ENCODE measurements at places on chromosomes 5 and 9.

DNA sequence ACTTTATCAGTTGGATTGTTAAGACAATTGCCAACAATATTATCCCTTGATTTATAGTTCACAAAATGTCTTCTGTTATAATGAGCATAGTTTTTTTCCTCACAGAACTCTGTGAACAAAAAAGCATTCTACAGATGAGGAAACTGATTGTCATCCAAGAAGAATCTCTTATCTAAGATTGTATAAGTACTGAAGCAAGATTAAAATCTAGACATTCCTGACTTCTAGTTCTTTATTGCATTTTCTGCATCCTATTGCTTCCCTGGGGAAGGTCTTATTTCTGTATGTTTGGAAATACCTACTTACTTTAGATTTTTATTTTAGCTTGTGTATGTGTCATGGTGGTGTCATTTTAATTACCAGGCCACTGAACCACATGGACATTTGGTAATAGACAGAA is 884.9 kb upstream of the WWC1 start:
- no peak for DNase-seq

DNA sequence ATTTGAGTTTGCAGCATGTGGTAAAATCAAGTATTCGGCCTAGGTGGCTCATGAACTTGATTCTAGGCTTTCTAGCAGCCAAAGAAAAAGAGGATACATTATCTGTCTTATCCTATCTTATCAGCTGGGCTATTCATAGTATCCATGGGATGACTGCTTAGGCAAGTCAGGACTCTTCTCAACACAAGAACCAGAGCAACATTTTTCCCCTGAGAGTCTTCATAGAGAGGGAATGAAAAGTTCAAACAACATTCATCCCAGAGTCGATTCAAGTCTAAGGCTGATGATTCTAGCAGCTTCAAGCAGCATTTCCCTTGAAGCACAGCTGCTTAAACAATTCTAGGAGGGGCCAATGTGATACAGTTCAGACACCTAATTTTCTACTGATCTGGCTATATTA is 3.0 kb downstream of the S100Z start:
- DNase-seq, result no peak

- DNase-seq, result no peak
Observed at GRCh38 chr9:130884542-130885483, 11.8 kb downstream of the QRFP start.

DNA sequence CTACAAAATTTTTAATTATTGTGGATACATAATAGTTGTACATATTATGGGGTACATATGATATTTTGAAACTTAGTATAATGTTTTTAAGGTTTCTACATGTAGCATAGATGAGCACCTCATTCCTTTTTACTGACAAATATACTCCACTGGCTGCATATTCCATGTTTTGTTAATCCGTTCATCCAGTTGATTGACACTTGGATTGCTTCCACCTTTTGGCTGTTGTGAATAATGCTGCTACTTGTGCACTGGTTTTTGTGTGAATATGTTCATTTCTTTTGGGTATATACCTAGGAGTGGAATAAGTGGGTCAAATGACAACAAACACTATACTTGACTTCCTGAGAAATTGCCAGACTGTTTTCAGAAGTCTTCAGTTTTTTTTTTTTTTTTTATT is 2.8 kb upstream of the ENTREP1 start:
- DNase-seq, result no peak

GRCh38 chr9:71863631-71864030 is 47.4 kb downstream of the ABHD17B start:
- no peak for DNase-seq

DNA sequence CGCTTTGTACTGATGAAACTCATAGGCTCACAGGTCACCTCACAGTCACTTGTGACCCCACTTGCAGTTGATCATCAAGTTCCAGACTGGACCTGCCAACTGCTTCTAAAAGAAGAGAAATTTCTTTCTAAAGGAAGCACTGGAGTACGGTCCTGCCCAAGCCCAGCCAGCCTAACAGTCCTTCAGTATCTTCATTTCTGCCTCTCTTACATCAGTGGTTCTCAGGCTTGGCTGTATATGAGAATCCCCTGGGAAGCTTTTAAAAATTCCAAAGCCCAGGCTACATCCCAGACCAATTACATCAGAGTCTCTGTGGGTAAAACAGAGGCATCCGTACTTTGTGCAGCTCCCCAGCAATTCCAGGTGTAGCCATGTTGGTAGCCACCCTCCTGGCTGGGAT is 282.1 kb downstream of the NFIB start:
- no peak for DNase-seq
